Uterus (tissue), 4 donors: ENCODE measurements at places on chromosomes 12 and 14. TPM values are rescaled to one million over a fixed set of nuclear protein-coding genes. Genes with fewer than 3 reads are reported as not detected.

GRCh38 chr12:1422604-1423315 is 171.6 kb downstream of the FBXL14 start:
- no peak for DNase-seq

- DNase-seq, result no peak
Measured at GRCh38 chr12:68122236-68122920, 37.2 kb downstream of the IFNG start.

GRCh38 chr12:49054524-49054923 is 6.1 kb downstream of the KMT2D start:
- no peak for DNase-seq

GRCh38 chr14:46973295-46973694 is 321.7 kb upstream of the RPL10L start:
- DNase-seq, result no peak

- no peak for DNase-seq
Measured at GRCh38 chr12:49041881-49042484, 18.6 kb downstream of the KMT2D start.

DNA sequence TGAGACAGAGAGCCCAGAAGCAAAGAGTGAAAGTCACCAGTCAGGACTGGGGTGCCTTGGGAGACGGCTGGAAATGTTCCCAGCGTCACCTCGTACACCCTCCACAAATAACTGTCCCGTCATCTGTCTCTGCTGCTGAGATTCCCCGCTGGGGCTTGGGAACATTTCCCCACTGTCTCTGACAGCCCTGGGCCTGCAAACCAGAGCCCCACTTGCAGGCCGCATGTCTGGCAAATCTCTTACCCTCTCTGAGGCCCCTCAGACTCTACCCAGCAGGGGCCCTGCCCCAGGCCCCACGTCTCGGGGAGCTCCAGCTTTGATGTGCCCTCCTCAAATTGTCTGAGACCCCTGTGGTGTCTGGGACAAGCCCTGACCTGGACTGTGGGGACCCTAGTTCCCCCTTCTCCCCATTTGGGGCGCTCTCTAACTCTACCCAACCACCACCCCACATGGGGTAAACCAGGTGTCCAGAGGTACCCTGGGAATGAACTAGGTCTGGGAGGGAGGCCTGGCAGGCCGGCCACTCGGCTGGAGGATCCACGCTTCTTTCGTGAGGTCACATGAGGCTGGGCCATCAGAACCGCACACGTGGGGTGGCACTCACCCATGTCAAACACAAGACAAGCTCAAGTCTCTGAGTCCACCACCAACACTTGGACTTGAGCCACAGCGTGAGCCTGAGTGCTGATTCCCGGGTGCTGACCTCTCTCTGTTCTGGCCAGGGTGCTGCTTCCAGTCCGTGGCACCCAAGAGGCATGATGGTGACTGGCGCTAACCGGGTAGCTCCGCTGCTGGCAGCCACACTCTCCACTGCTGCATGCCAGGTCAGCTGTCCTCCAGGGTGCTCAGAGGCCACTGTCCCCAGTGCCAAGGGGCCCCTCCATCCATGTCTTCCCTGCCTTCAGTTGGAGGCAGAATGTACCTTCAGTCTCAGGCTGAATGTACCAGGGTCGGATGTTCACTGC is 59.8 kb downstream of the DIO3 start:
- no peak for DNase-seq

The ASIC1 gene
- total RNA-seq, result 3.5 TPM
